ENCODE measurements at places on chromosomes 12 and 14. TPM values are rescaled to one million over a fixed set of nuclear protein-coding genes. Genes with fewer than 3 reads are reported as not detected.
A peak's percentile ranks its signal among the peaks of the same experiment; 100 is the strongest.

LRRIQ1 gene
- 2.3 TPM for total RNA-seq

SMCO2 gene
- 0.58 TPM for total RNA-seq

CPNE6 gene
- total RNA-seq, result not detected

KLHDC1 gene
- 1.9 TPM for total RNA-seq

BIN2 gene
- not detected for total RNA-seq

KIF26A gene
- total RNA-seq, result 0.48 TPM

GLT8D2 gene
- 1.8 TPM for total RNA-seq

JAG2 gene
- total RNA-seq, result 2.4 TPM

TGM1 gene
- total RNA-seq, result 12.3 TPM

ZDHHC22 gene
- not detected for total RNA-seq

DNA sequence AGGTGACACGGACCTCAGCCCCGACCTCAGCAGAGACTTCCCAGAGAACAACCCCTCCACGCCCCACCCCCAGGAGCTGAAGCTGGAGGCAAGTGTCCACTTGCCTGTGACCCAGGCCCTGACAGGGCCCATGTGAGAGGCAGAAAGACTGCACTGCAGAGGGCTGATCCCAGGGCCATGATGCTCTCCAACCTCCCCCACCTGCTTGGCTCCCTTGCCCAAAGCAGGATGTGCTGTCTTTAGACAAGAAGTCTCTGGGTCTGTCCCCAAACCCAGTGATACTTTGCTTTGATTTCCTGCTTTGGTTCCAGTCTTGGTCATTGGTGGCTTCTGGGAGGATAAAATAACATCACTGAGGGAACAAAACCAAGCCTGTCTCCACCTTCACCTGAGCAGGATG is 59.4 kb downstream of the BCL11B start:
- no peak for DNase-seq

DNA sequence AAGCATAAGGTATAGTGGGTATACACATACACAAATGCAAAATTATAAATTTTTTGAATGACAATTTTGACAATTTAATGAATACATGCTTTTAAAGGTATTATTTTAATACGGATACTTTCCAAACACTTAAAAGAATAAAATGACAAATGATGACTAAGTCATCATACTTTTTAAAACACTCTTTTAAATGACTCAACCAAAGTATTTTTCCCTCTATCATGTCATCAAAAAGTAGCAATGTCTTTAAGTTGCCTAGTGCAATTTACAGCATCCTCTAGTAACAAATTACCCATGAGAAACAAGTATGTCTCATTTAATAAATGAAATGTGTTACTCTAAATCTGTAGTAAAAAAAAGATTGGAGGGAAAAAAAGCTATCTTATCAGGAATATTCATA is 73.3 kb downstream of the RPS6KA5 start:
- DNase-seq, result no peak

GRCh38 chr12:128942960-128943477 is 89.7 kb downstream of the GLT1D1 start:
- DNase-seq, result no peak

- DNase-seq, result no peak
Observed at GRCh38 chr14:105398726-105399465, 558 bp downstream of the TEX22 start.

DNA sequence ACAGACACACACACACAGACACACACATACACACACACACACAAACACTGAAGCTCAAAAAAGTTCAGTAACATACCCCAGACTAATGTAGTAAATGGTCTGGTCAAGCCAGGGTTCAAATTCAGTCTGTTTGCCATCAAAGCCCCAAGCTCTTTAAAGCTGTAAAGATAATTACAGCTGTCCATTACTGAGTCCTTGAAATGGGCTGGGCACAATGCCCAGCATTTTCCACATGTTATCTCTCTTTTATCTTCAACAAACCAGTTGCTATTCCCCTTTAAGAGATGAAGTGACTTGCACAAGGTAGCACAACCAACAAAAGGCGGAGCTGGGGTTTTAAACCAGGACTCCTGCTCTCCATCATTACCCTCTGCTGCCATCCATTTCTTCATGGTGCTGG is 7.6 kb upstream of the UNC119B start:
- DNase-seq, result no peak

GRCh38 chr12:56300644-56301464 is 724 bp upstream of the CS start:
- DNase-seq, result no peak

- no peak for DNase-seq
Observed at GRCh38 chr12:1473418-1473817, 121.0 kb downstream of the FBXL14 start.

DNA sequence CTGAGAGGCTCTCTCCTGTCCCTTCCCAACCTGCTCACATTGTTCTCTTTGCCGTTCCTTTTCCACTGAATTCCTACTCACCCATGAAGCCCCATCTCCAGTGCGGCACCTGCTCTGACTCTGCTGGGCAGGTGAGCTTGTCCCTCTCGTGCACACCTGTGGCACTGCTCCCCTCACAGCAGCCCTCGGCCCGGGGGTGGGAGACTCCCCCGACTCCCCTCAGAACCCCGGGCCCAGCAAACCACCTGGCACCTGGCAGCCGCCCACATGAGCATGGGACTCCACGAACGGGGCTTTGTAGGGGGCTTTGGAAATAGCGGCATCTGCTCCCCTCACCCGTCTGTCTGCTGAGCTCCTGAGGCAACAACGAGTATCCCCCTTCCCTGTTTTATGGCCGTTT is 162.4 kb upstream of the PRMT8 start:
- no peak for DNase-seq

DNA sequence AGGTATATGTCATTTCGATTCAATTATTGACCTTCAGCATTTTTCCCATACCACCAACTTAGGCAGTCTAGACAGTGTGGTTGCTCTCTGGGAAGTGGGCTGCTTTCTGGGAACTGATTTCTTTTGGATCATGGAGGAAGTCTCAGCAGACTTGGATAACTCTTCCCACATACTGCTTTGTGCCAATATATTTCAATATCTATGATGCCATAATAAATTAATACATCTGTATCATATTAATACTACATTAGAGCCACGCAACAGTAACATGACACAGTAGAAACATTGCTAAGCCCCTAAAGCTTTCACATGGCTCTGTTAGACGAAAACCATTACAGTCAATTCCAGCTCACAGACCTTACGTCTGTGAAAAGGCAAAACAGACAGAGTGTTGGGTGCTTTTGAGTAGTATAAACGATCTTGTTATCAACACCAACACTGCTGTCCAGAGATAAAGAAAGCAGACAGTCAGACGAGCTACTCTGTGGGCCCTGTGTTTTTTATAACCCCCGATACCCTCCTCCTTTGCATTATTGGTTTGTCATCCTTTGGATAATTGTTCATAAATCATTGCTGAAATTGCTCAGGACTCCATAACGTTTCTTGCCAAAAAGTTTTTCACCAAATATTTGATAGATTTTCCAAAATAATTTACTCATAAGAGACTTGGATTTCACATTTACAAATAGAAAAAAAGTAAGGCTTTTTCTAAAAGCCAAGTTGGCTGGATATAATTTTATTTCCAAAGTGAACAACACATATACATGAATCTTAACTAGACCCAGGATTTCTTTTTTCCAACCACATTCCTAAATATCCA is 439.7 kb downstream of the ADAMTS20 start:
- no peak for DNase-seq

DNA sequence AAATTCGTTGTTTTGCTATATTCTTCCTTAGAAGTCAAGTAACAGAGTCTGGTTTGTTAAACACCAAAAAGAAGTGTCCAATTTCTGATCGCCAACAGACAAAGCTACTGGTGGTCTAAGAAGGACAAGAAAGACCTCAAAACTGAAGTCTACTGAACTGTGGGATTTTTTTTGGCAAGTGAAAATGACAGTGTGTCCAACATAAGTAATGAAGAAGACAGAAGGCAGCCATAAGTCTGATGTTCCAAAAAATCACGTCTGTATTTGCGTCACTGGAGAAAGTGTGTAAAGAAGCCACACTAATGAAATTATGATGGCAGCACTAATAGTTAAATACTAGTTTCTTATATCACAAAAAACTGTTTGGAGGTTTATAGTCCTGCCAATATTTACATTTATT is 32.6 kb downstream of the WASHC3 start:
- no peak for DNase-seq

DNA sequence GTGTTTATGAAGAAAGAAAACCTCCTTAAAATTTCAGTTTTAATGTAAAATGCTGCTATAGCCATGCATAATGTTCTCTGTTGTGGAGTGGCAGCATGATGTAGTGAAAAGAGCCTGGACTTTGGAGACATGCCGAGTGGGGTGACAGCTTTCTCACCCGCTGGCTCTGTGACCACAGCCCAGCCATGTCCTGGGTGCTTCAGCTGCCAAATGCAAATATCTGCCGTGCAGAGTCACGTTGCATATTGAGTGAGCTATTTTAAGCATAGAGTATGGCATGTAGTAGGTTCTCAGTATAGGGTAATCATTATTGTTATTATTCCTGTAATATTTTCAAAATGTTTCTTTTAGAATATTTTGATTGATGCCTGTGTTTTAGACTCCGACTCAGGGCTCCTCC is 15.5 kb upstream of the TCTN2 start:
- no peak for DNase-seq

DNA sequence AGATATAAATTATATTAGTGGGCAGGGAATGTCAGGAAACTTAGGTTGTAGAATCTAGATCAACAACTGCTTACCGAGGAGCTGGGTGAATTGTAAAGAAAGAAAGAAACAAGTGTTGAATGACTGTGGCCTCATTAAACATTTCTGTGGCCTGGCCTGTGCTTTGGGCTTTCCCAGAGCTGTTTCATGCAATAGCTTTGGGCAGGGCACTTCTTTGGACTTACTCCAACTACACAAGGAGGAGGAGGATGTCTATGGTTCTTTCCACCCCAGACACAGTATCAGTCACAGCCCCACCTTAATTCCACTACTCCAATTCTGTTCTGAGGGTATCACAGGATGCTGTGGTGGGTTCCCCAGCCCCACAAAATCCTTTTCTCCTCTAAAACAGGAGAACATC is 38.0 kb downstream of the DPF3 start:
- peak; percentile 34 for DNase-seq

- no peak for DNase-seq
Observed at GRCh38 chr12:106527356-106527755, 55.4 kb upstream of the RFX4 start.
